A549 treated with RU486 at 1 μM for 4 hours (cell line): ENCODE measurements at places on chromosomes 7 and 10. TPM values are rescaled to one million over a fixed set of nuclear protein-coding genes. Genes with fewer than 3 reads are reported as not detected.

Gene SPDYE6
- not detected in 5 replicates for total RNA-seq

Gene PAXIP1
- 13.5 to 17.0 TPM (median 15.4 TPM) in 5 replicates for total RNA-seq

Gene CADPS2
- 0.05 to 0.08 TPM in 2 of 5 replicates, not detected in the others for total RNA-seq

Gene RBP4
- 5.1 to 10.4 TPM (median 9.4 TPM) in 5 replicates for total RNA-seq

Gene KCNMA1
- 40.8 to 81.1 TPM (median 75.0 TPM) in 5 replicates for total RNA-seq

Gene DCLRE1A
- total RNA-seq, result 6.5 to 11.1 TPM (median 9.4 TPM) in 5 replicates

Gene ATOH7
- 0.23 to 0.43 TPM (median 0.23 TPM) in 5 replicates for total RNA-seq

Gene GBX1
- total RNA-seq, result 0.17 to 0.45 TPM in 2 of 5 replicates, not detected in the others

Gene HEPACAM2
- not detected in 5 replicates for total RNA-seq

Gene FKBP6
- not detected in 5 replicates for total RNA-seq

Gene ANAPC16
- 67.5 to 87.3 TPM (median 83.8 TPM) in 5 replicates for total RNA-seq

Gene ZNF212
- 11.8 to 12.8 TPM (median 12.4 TPM) in 5 replicates for total RNA-seq

Gene OR6V1
- total RNA-seq, result not detected in 5 replicates

Gene REEP3
- total RNA-seq, result 16.5 to 21.2 TPM (median 19.6 TPM) in 5 replicates

Gene TLX1
- total RNA-seq, result not detected in 5 replicates

Gene HOXA11
- total RNA-seq, result 0.67 to 0.92 TPM (median 0.89 TPM) in 5 replicates

Gene PPP1R3C
- 8.2 to 14.6 TPM (median 13.5 TPM) in 5 replicates for total RNA-seq

Gene ETV1
- 2.0 to 4.0 TPM (median 3.0 TPM) in 5 replicates for total RNA-seq

Gene SYCE1
- not detected in 5 replicates for total RNA-seq

Gene SP8
- total RNA-seq, result not detected in 5 replicates

Gene HHEX
- 12.5 to 16.8 TPM (median 15.9 TPM) in 5 replicates for total RNA-seq

Gene SLC35B4
- 26.6 to 40.6 TPM (median 32.4 TPM) in 5 replicates for total RNA-seq

Gene FBXO24
- total RNA-seq, result 0.21 to 0.27 TPM (median 0.27 TPM) in 3 of 5 replicates, not detected in the others

Gene SEMA3C
- total RNA-seq, result 53.3 to 66.0 TPM (median 58.4 TPM) in 5 replicates

Gene POU6F2
- not detected in 5 replicates for total RNA-seq

Gene CLEC2L
- total RNA-seq, result 0.14 TPM in 2 of 5 replicates, not detected in the others

Gene CYP3A7
- total RNA-seq, result not detected in 5 replicates

Gene MYPN
- 2.3 to 3.3 TPM (median 2.5 TPM) in 5 replicates for total RNA-seq

Gene PRKAG2
- 37.4 to 47.0 TPM (median 41.3 TPM) in 5 replicates for total RNA-seq

Gene HILPDA
- total RNA-seq, result 21.3 to 25.3 TPM (median 24.5 TPM) in 5 replicates

Gene OR6B1
- not detected in 5 replicates for total RNA-seq

Gene PSD
- 0.15 to 0.78 TPM (median 0.51 TPM) in 5 replicates for total RNA-seq

Gene CDK14
- 0.07 to 0.22 TPM (median 0.16 TPM) in 4 of 5 replicates, not detected in the other for total RNA-seq

Gene CALHM3
- total RNA-seq, result 0.35 to 0.53 TPM (median 0.41 TPM) in 5 replicates

Gene TCF7L2
- 17.2 to 23.1 TPM (median 21.4 TPM) in 5 replicates for total RNA-seq

Gene CYP2C8
- total RNA-seq, result not detected in 5 replicates

Gene EBLN1
- total RNA-seq, result 0.10 to 0.13 TPM in 2 of 5 replicates, not detected in the others

Gene GPR26
- not detected in 5 replicates for total RNA-seq

Gene FAM180A
- not detected in 5 replicates for total RNA-seq
